Activated gamma-delta T cell (primary cell): ENCODE measurements at places on chromosomes 2 and 18.

DNA sequence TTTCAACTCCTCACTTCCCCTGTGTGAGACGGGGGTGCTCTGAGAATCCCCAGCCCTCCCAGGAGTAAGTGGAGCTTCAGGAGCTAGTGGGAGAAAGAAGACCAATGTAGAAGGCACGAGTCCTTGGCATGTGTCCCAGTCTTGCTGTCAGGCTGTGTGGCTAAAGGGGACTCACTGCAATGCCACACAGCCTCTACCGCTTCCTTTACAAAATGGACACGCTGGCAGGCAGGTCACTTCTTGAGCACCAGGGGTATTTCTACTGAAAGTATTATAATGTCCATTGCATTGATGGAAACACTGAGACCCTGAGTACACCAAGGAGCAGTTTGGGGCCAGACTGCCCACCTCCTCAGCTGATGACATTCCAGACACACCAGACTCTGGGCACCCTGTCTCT lies 35.8 kb upstream of the MARCO start:
- DNase-seq: no peak

DNA sequence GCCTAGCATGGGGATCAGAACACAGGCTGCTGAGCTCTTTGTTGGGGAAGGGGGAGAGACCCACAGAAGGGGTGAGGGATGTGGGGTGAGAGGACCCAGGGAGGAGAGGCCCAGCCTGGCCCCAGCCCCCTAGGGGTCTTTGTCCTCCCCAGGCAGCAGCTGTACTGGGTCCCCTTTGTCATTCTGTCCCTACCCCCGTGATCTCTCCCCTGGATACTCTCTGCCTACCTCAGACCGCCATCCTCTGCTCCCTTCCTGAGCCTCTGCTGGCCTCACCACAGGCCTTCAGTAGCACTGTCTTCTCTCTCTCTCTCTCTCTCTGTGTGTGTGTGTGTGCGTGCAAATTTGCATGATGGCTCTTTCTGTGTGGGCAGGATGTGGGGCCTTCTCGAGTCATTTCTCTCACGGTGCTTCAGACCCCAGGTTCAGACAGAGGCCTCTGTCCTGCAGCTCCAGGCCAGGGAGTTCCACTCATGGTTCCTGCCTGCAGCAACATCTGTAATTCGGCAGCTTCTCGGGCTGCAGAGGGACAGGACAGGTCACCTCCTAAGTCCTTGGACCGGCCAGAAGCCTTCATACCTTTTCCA lies 1.4 kb downstream of the PSD4 start:
- no peak for DNase-seq

GRCh38 chr18:70377857-70378701 lies 89.2 kb downstream of the SOCS6 start:
- no peak for DNase-seq

DNA sequence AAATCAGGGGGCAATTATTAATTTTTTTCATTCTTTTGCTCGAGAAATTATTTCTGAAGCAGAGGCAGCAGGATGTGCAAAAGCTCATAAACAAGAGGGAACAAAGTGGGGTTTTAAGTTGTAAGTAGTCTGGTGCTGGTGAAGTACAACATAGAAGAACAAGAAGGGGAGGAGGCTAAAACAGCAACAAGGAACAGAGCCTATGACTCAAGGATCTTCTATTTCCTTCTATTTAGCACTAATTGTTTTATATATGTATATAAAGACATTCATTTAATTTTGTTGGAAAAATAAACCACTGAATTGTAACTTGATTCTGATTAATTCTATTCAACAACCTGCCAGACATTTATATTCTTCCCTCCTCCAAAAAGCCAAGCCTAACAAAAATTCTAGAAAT lies 35.0 kb downstream of the YES1 start:
- no peak for DNase-seq

- no peak for DNase-seq
Measured at GRCh38 chr2:216904974-216905373, 45.1 kb upstream of the TNP1 start.

GRCh38 chr2:197673106-197673505 lies 2.3 kb downstream of the RFTN2 start:
- DNase-seq: no peak

DNA sequence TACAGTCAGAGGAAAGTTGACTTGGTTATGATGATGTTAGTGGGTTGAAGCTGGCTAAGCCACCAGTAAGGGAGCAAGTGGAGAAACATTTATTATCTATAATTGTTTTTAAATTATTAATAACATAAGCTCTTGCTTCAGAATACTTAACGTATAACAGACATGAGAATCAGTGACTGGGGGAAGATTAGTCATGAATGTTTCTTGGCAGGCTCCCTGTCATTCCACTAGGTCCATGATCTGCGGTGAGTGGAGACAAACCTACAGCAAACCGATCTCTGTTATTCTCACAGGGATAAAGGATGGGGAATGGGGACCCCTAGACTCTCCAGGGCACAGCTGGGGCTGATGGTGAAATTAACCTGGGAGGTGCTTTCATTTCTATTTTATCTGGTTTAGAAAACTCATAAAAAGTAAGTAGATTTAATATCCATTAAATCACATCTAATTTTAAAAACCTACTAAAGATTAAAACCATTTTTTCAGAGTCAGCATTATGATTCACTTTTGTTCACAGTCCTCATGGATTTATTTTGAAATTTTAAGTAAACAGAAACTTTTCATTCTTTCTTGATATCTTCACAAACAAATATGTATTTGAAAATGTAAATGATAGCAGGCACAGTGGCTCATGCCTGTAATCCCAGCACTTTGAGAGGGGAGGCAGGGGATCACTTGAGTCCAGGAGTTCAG lies 420.3 kb downstream of the PTPRM start:
- no peak for DNase-seq

GRCh38 chr2:73588177-73588576 lies 54.0 kb downstream of the NAT8 start:
- DNase-seq: no peak

- DNase-seq: no peak
Measured at GRCh38 chr2:101399021-101399799, 11.9 kb upstream of the CREG2 start.

DNA sequence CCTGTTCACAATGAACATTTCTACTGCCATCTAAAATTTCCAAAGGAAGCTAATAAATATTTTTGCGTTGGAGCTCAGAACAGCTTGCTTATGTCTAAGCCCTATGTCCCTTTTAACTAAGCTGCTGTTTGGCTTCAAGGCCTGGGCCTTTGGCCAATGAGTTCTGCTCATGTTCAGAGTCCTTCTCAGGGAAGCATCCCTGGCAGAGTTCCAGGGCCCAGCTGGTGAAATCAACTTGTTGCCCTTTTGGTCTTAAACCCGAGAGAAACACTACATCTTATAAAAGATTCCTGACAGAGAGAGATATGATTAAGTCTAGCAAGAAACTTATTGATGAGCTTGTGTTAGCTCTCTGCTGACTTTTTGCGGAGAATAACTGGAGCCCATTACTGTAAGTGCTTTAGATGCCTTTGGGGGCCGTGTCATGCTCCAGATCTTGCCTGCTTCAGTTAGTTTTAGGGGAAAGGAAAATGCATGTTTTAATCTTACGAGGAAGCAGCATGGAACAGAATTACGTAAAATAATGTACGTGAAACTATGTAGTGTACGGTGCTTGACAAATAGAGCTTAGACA lies 102.5 kb upstream of the NOSTRIN start:
- DNase-seq: no peak

GRCh38 chr18:26555804-26556553 lies 7.6 kb upstream of the KCTD1 start:
- DNase-seq: no peak

DNA sequence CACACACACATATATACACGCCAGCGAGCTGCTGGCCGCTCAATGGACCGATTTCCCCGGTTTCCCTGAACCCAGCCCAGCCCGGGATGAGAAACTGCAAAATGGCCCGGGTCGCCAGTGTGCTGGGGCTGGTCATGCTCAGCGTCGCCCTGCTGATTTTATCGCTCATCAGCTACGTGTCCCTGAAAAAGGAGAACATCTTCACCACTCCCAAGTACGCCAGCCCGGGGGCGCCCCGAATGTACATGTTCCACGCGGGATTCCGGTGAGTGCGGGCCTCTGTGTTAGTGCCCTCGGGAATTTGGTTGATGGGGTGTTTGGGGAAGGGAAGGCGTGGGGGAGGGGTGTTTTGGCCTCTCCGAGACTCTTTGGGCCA lies 392 bp downstream of the ST8SIA3 start:
- DNase-seq: no peak

- no peak for DNase-seq
Measured at GRCh38 chr2:220053919-220054318, 426.5 kb downstream of the SLC4A3 start.

GRCh38 chr2:169066897-169067296 lies 2.5 kb upstream of the DHRS9 start:
- no peak for DNase-seq

DNA sequence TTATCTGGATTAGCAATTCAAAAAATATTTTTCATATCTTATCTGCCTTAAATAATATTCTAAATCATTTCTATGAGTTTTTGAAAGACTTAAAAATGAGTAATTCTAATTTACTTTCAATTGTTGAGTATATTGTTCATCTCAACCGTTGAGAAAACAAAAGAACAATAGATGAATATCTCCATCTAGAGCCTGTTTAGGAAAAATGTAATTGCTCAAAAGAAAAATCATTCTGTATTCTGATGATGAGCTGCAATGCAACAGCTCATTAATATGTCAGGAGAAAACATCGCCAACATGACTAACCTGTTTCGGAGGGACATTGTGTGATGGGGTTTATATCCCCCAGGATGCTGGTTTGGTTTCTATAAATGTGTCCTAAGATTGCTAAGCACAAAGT lies 417.6 kb downstream of the SUCLG1 start:
- no peak for DNase-seq

DNA sequence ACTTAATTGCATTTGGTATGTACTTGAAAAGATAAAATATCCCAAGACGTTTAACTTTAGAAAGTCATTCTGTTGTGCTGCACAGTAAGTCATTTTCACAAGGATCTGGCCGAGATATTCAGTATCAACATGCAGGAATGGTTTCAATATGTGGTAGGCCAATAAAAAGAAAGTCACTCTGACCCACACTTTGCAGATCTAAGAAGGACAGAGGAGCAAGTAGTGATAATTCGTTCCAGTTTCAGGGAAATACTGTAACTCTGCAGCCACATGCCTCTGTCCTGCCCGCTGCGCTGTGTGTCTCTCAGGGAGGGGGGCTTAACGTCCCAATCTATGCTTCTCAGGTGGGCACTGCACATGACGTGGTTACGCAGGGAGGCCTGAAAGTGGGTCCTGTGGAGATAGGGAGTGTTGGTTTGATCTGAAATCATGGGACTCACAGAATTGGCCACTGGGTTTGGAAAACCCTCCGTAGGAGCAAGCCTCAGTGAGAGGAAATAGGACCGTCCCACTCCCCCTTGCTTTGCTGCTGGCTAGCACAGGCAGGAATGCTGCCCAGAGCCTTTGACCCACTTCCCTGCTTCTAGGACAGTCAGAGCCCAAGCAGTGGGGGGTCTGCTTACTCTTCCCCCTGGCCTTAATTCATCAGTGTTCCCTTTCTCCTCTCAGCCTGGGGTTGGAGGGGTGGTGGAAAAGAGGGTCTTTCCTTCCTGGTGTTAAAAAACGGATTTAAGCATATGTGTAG lies 314.7 kb upstream of the SPRED2 start:
- no peak for DNase-seq

DNA sequence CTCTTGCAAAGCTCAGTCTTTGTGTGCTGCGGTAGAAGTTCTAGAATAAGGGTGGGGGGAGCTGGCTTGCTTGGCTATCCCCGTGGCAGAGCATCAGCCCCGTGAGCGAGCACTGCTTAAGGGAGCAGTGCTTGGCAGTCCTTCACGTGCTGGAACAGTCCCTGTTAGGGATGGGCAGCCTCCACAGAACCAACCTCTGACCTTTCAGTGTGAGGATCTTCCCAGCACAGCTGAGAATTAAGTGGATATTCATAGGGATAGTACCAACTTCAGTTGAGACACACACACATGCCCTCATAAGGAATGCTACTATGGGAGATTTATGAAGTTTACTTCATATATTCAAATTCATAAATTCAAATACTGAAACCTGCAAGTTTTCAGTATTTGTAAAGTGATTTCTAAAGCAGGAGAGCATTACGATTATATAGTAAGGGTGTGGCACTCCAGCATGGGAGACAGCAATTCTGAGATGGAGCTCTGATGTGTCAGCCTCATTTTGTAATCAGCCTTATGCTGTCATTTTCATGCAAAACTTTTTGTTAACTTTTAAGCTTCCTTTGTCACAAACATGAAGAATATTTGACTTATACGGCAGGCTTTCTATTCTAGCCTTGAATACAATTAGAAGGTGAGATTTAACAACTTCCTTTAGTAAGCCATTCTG lies 39.5 kb downstream of the ATP9B start:
- no peak for DNase-seq

DNA sequence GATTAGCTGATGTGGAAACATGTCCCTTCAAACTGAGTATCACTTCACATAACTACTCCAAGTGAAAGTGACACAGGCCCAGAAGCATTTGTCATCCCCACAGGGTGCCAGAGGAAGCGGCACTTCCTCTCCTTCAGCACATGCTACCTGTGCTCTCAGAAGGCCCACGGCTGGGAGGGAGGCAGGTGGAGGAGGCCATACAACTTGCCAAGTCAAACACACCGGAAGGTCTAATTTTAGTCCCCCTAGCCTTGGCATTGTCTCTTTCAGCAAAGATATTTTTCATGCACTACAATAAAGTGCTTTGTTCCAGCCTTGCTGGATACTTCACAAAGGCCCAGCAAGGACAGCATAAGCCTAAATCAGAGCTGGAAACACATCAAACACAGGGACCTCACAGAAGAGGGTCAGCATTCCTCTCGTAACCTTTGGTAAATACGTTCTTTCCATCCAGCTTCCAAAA lies 38.0 kb downstream of the VSNL1 start:
- no peak for DNase-seq

DNA sequence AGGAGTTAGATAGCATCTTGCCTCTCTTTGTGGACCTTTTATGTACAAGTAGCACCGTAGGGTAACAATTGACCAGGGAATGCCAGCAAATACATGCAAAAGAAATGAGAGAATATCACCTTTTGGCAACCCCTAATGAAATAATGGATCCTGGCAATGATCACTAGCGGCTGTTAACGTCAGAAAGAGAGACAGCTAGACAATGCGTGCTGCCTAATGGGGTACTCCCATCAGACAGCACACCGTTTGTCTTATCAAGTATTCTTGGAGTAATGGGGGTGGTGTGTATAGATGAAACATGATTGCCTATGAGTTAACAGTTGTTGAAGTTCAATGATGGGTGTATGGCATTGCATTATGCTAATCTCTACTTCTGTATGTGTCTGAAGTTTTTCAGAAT lies 1.6 kb downstream of the ELAC1 start:
- no peak for DNase-seq

GRCh38 chr2:138522556-138522955 lies 21.0 kb downstream of the SPOPL start:
- no peak for DNase-seq

- DNase-seq: no peak
Measured at GRCh38 chr18:28961669-28962228, 784.8 kb upstream of the CDH2 start.

DNA sequence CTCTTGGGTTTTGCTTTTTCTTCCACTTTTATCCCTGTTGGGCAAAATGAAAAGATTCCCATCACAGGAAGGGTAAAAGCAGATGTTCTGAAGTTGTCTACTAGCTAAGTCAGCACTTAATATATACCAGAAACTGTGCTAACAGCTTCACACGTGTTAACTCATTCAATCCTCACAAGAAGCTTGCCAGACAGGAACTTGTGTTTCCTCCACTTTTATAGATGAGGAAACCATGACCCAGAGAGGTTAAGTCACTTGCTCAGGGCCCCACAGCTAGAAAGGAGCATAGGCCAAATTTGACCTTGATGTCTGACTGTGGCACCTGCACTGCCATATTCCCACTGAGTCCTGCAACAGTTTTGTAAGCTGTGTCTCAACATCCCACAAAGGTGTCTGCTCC lies 76.8 kb upstream of the EPC2 start:
- DNase-seq: no peak
